Right ventricle myocardium inferior (tissue), 1 donor: ENCODE measurements at places on chromosomes 13 and 19. TPM values are rescaled to one million over a fixed set of nuclear protein-coding genes. Genes with fewer than 3 reads are reported as not detected.

Gene CDX2
- not detected for total RNA-seq

DNA sequence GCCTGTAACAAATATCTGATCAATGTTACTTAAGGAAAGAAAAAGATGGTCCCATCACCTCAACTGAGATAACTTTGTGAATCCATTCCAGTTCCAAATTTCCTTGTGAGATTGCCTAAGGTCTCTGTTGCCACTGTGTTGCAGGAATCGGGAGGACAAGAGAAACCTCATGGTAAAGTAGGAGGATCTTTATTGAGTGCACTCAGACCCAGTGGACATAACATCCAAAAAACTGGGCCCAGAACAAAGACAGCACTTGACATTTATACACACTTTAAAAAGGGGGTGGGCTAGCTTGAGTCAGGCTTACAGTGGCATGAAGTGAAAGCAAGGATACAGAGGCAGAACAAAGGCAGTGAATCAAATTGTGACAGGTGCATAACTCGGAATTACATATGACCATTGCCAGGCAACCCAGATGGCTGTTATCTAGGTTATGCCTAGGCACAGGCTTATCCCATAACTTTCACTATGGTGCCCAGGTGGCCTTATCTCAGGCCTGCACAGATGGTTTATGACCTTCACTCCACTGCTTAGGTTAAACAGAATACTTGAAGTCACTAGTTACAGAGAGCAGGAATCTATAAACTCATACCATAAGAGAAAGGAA is 459.4 kb upstream of the PCDH20 start:
- DNase-seq: no peak

DNA sequence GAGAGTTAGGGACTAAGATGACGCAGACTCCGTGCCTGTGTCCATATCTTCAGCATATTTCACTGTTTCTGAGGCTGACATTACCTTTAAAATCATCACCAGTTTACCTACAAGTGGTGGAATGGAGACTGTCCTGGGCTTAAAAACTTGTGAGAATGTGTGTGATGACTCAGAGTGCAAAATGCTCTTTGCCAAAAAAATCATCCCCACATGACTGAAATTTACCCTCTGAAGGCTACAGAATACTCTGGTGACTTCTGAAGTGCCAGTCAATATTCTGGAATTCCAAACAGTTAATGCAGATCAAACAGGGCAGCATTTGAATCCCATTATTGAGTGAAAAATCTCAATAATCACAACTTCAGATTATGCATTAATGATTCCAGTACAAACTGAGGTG is 901.4 kb downstream of the EFNB2 start:
- no peak for DNase-seq

DNA sequence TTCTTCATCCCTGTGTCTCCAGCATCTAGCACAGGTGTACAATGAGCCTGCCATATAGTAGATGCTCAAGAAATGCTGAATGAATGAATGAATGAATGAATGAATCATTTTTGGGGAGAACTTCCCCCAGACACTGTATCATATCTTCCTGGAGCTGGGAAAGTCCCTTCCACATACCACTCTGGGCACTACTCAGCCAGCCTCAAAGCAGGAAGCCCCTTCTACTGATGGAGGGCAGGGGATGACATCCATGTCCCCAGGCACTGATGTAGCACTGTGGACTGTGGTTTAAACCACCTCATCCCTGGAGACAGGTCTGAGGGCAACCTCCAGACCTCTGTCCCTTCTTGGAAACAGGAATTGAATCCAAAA is 4.8 kb downstream of the GNA15 start:
- no peak for DNase-seq
